ENCODE measurements at places on chromosomes 2 and 18.

- DNase-seq: no peak
These were observed 2159.7 kb upstream of the PIK3C3 start for GRCh38 chr18:39795350-39795749.

DNA sequence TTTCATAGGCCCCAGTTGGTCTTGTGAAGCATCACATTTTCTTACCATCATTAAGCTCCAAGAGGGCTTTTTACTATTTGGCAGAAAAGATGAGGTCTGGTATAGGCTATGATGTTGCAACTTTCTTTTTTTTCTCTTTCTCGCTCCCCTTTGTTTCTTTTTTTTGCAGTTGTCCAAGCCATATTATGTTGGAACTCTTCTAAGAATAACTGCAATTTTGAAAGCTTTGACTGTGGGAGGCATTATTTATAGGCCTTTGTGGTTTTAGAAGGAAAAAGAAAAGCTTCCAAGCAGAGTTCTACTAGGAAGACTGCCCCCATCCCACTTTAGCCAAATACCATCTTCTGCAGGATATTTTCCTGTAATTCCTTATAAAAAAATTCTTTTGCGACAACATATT lies 571.6 kb downstream of the ARHGAP15 start:
- DNase-seq: no peak

GRCh38 chr2:11305958-11306357 lies 38.5 kb downstream of the ROCK2 start:
- DNase-seq: no peak

DNA sequence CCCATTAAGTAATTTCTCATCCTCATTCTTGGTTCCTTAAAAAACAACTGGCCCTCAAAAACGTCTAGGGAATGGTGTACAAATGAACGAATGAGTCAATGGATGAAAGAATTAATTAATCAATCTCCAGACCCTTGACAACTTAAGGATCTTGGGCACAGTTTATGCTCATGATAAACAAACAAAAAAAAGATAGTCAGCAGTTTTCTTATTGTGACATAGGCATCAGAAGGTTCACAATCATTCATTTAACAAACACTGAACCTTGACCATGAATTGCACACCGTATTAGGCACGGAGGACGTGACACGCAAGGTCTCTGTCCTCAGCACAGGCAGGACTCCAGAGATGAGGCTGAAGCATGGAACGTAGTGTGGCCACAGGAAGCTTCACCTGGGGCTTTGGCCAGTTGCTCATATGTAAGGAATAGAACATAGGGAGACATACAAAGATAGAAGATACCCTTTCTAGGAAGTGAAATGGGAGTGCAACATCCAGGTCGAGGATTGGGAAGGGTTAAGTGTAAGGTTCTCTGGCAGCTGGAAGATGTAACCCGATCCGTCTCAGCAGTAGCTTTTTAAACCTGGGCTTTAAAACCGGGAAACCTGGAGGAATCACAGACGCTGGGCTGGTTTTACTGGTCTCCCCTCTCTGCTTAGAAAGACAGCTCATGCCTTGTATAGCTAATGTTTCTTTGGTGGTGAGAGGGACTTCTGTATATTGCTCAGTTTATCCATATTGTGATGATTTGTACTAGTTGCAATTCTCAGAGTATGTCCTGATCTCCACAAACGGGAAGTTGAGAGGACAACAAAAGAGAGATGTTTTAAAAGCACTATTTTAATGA lies 8.9 kb upstream of the LTBP1 start:
- no peak for DNase-seq

DNA sequence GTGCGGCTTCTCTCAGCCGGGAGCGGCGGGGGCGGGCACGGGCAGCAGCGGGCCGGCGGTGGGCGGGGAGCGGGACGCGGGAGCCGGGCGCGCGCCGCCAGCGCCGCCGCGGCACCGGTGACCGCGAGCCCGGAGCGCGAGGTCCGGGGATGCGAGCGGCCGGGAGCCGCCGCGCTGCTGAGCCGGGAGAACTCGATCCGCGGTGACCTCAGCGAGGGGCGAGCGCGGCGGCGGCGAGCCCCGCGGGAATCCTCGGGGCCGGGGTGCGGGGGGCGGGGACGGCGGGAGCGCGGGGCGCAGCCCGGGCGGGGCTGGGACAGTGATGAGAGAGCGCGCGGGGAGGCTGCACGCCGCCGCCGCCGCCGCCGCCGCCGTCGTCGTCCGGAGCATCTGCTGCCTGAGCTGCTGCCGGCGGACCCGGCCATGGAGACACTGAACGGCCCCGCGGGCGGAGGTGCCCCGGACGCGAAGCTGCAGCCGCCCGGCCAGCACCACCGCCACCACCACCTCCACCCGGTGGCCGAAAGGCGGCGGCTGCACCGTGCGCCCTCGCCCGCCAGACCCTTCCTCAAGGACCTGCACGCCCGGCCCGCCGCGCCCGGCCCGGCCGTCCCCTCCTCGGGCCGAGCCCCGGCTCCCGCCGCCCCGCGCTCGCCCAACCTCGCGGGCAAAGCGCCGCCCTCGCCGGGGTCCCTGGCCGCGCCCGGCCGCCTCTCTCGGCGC lies at the start of gene MTCL1:
Gene MTCL1 (plus strand): TSS at position 319 of the 723 bp plus-strand sequence. CDS start 105 bp downstream, at position 424.
- peak; percentile 10 for DNase-seq

GRCh38 chr2:234569776-234570430 lies 73.0 kb upstream of the ARL4C start:
- no peak for DNase-seq

- no peak for DNase-seq
These were observed 19.9 kb upstream of the SCYGR1 start for GRCh38 chr2:227407591-227408151.

DNA sequence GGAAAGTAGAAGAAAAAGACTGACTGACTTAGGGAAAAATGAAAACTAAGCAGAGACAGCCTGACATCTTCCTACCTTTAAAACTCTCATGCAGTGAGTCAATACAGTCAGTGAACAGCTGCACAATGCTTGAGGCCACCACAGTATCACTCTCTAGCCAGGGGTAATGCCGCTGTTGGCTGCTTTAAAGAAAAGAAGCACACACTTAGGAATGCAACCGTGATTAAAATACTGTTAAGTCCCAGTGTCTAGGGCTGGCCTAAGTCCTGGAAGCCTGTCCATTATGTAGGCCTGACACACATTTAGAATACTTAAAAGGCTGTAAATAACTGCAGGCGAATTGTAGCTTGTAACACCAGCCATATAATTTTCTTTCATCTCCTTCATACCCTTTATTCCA lies 50.7 kb downstream of the SIGLEC15 start:
- no peak for DNase-seq

Measured in stimulated activated CD8-positive, alpha-beta memory T cell treated with anti-CD3 and anti-CD28 coated beads, Interleukin-12 subunit alpha, Interleukin-12 subunit beta, amount 100 ng/mL, for 4 hours (primary cell).